ENCODE measurements at places on chromosomes 3 and 15. TPM values are rescaled to one million over a fixed set of nuclear protein-coding genes. Genes with fewer than 3 reads are reported as not detected.

The SLC9A9 gene
- total RNA-seq, result 59.9 TPM

The SNX22 gene
- 0.50 TPM for total RNA-seq

The CLCN2 gene
- total RNA-seq, result 6.9 TPM

The CHRD gene
- total RNA-seq, result 2.6 TPM

The TMC3 gene
- total RNA-seq, result not detected

The SLC12A8 gene
- total RNA-seq, result 10.9 TPM

The SLC15A2 gene
- 0.50 TPM for total RNA-seq

The CPN2 gene
- not detected for total RNA-seq

The BNC1 gene
- total RNA-seq, result 7.9 TPM

The SCN10A gene
- total RNA-seq, result not detected

The FGF7 gene
- total RNA-seq, result 278 TPM

The SLC22A14 gene
- 0.15 TPM for total RNA-seq

The TIMP4 gene
- 15.6 TPM for total RNA-seq

The TF gene
- total RNA-seq, result 0.17 TPM

The LMAN1L gene
- 0.15 TPM for total RNA-seq

The CD200 gene
- total RNA-seq, result not detected

The CHDH gene
- total RNA-seq, result 0.99 TPM

The GOLGA6L4 gene
- 3.6 TPM for total RNA-seq

The FANCD2OS gene
- total RNA-seq, result not detected

The SLC22A13 gene
- total RNA-seq, result 1.2 TPM

The MB21D2 gene
- 6.1 TPM for total RNA-seq

The MYO5C gene
- 0.58 TPM for total RNA-seq

The OSTN gene
- 0.44 TPM for total RNA-seq

The DUOXA2 gene
- total RNA-seq, result not detected

The GOLGA6L9 gene
- total RNA-seq, result 1.6 TPM

The VGLL4 gene
- total RNA-seq, result 52.6 TPM

The CELF6 gene
- total RNA-seq, result 0.15 TPM

The CDHR4 gene
- total RNA-seq, result not detected

The HDC gene
- not detected for total RNA-seq

Data from smooth muscle cell of trachea (primary cell).